Activated T-cell treated with anti-CD3 and anti-CD28 coated beads for 4 hours (primary cell): ENCODE measurements at places on chromosomes 16 and 17.
A peak's percentile ranks its signal among the peaks of the same experiment; 100 is the strongest.

GRCh38 chr16:64250866-64251265 is 871.0 kb downstream of the CDH11 start:
- DNase-seq: no peak

GRCh38 chr16:67244387-67245185 is 2.7 kb downstream of the FHOD1 start:
- DNase-seq: peak; percentile 62

GRCh38 chr17:3335876-3336275 is 37.7 kb upstream of the OR3A1 start:
- no peak for DNase-seq

GRCh38 chr17:3590768-3591167 is 18.4 kb downstream of the TRPV1 start:
- DNase-seq: no peak

GRCh38 chr16:24116989-24117388 is 139.1 kb upstream of the CACNG3 start:
- DNase-seq: no peak

DNA sequence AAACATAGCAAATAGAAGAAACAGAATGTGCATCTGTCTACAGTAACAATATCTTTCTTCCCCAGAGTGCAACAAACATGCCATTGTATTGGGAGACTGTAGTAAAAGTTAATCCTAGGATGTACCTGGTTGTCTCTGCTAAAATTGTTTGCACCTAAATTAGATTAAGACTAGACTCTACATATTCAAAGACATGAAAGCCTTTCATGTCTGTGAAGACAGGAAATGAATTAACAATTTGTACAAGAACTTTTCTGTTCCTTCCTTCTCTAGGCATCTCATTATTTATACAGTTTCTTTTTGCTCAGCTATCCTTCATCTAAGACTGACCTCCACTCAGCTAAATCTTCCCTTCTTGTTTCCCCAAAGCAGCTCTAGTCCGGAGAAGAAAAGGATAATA is 220.6 kb downstream of the LGALS9B start:
- DNase-seq: no peak

- no peak for DNase-seq
Measured at GRCh38 chr17:67606471-67606870, 111.3 kb upstream of the NOL11 start.

- DNase-seq: no peak
Measured at GRCh38 chr17:19800571-19800970, 52.5 kb upstream of the ALDH3A1 start.

GRCh38 chr16:69709456-69710084 is 16.8 kb downstream of the NQO1 start:
- no peak for DNase-seq

DNA sequence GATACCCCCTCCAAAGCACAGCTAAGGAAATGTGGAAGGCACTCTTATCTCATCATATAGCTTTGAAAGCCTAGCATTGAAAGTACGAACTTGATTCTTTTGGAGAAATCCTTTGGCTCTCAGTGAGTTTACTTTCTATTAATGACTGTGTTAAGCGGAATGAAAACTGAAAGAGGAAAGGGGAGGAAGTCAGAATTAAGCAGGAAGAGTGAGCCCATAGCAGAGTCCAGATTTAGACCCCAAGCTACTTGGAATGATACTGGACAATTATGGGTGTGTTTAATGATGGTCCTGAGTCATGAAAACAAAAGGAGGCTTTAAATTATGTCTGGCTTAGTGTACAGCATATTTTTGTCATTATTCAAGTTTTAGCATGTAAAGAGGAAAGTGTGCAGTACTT is 42.2 kb downstream of the TENT4B start:
- no peak for DNase-seq
